ENCODE measurements at places on chromosomes 5 and 9.

DNA sequence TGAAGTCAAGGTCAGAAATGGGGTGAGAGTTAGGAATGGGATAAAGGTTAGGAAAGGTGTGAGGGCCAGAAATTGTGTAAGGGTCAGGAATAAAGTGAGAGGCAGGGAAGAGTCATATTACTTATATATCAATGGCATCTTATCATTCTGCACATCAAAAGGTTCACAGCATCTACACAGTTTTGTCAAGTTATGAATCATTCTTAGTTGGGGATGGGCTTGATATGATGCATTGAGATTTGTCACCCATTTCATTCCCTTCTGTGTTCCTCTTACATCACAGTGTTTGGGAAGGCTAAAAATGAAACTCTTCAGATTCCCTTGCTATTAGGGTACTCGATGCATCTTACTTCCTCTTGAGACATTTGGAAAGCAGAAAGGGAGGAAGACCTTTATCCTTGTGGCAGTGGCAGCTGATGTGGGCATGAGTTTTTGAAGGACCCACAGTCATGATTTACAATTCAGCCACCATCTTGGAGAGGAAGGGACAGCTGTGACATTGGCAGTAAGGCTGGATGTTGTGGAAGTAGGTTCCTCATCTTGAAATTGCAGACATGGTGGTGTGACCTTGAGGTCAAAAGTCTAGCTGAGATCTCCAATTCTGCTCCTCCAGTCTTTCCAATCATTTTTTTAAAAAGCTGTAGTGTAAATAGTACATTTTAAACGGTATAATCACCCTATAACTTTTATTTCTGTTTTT, 24.2 kb upstream of the NPR3 start:
- DNase-seq: no peak

GRCh38 chr5:67098656-67099055, 97.9 kb downstream of the CD180 start:
- DNase-seq: no peak

GRCh38 chr5:109714592-109714991, 24.9 kb downstream of the MAN2A1 start:
- no peak for DNase-seq

DNA sequence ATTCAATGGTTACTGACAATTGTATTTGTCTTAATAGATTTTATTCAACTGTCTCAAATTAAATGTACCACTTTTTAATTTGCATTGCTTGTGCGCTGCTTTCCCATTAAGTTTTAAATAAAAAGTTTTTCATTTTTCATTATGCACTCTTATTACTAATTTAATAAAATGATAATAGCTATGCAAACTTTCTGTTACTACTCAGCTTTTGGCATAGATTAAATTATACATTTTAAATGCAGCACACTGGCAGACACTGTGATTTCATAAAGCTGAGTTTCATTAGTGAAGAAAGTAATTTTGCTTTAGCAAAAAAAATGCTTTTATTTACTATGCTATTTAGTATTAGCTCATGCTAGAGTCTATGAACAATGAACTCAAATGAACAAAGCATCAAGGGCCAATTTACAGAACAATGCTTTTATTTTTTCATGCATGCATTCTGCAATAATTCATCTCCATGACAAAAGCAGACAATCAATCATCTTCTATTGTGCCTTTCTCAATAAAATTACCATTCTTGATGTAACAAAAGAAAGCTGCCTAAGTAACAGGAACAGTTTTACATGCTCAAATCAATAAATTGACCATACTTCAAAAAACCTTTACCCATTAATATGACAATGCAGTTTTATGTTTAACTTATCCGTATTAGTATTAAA, 595.2 kb upstream of the ARRDC3 start:
- DNase-seq: no peak

DNA sequence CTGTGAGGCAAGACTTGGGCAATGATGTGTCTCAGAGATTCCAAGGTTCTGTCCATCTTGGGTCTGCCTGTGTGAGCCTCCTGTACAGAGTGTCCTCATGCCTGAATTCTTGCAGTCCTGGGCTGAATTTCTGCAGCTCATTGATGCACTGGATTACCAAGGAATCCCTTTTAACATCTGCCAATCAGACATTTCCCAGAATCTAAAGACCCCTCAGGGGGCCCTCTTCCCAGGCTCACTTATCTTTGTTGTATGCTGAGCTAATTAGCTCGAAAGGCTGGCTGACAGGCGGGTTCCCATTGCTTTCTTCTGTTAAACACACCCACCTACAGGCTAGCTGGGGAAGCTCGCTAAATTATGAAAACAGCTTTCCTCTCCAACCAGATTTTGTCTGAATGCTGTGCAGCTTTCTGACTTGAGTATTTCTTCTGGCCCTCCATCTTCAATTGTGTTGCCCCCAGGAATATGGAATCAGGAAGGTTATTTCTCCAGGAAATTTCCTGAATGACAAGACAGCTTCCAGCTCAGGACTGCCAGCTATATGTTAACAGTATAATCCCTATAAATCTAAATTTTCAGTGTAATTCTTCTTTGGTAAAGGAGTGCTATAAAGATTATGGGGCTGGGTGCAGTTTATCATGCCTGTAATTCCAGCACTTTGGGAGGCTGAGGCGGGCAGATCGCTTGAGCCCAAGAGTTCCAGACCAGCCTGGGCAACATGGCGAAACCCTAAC, at the start of gene LIX1:
Gene LIX1 (minus strand): TSS at position 91 of the 734 bp plus-strand sequence. CDS start 35 bp downstream, at position 56.
- peak; percentile 55 for DNase-seq

DNA sequence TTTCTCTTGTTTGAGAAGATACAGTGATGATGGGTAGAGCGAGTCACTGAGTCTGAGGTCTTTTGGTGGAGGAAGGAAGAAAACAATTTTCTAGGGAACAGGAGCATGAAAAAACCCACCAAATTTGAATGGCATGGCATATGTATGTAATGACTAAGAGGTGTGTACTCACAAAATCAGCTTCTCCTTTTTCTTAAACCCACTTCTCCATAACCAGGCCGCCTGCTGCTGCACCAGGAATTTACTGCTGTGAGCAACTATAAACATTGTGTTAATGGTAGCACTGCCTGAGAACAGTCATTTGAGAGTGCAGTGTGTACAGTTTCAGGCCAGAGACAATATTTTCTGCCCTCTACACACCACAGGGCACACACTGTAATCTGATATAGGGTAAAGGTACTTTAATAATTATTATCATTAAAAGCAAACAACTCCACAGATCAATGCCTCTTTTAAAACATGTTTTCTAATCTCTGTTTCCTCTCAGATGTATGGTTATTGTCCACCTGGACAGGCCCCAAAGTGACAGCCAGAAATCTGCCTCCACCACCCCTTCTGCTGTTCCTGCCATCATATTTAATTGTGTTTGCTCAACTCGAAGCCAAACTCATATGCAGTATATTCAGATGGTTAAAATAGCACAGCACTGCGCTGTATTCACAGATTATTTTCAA, 241.6 kb downstream of the KIAA0825 start:
- no peak for DNase-seq

Data from HCEC 1CT (cell line).